ENCODE measurements at places on chromosomes 5 and 9.

GRCh38 chr5:5326115-5326758 is 96.2 kb upstream of the ICE1 start:
- no peak for DNase-seq

DNA sequence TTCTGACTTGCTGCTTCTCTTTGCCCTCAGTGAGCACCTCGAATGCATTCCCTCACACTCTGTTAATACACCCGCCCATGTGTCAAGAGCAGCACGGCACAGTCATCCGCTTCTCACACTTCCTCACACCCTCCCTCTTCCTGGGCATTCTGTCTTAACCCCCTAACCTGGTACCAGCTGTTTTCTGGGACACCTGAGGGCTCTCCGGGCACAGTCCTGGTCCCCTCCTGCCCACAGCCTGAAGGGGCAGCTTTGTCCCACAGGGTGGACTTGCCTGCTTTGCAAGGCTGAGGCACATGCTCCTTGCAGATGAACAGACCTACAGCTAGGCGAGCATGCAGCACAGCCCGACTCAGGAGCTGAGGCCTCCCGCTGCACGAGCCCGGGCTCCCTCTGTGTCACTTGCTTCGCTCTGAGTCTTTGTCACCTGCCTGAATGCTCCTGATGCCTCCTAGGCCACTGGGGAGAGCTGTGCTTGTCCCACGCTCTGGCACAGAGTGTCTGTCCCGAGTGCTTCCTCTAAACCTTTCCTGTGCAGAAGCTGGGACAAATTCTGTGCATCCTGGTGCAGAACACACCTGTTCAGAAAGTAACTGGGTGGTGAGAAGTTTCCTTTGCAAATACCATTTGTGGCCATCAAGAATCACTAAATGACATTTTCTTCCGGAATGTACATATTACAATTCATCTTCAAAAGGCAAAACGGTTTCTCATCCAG is 47.8 kb downstream of the AHRR start:
- no peak for DNase-seq

- peak; percentile 71 for DNase-seq
Observed at GRCh38 chr5:179768326-179769085, 25.3 kb upstream of the LTC4S start.

GRCh38 chr9:126723807-126724172 is 81.0 kb upstream of the ZBTB43 start:
- DNase-seq, result peak; percentile 50

GRCh38 chr9:115234094-115234493 is 116.1 kb upstream of the TNC start:
- DNase-seq, result no peak

GRCh38 chr5:1826235-1826980 is 25.2 kb downstream of the NDUFS6 start:
- DNase-seq, result no peak

- no peak for DNase-seq
Observed at GRCh38 chr5:141705469-141705868, 23.4 kb upstream of the ARAP3 start.

- DNase-seq, result no peak
Observed at GRCh38 chr9:108081112-108081511, 591.5 kb upstream of the KLF4 start.

DNA sequence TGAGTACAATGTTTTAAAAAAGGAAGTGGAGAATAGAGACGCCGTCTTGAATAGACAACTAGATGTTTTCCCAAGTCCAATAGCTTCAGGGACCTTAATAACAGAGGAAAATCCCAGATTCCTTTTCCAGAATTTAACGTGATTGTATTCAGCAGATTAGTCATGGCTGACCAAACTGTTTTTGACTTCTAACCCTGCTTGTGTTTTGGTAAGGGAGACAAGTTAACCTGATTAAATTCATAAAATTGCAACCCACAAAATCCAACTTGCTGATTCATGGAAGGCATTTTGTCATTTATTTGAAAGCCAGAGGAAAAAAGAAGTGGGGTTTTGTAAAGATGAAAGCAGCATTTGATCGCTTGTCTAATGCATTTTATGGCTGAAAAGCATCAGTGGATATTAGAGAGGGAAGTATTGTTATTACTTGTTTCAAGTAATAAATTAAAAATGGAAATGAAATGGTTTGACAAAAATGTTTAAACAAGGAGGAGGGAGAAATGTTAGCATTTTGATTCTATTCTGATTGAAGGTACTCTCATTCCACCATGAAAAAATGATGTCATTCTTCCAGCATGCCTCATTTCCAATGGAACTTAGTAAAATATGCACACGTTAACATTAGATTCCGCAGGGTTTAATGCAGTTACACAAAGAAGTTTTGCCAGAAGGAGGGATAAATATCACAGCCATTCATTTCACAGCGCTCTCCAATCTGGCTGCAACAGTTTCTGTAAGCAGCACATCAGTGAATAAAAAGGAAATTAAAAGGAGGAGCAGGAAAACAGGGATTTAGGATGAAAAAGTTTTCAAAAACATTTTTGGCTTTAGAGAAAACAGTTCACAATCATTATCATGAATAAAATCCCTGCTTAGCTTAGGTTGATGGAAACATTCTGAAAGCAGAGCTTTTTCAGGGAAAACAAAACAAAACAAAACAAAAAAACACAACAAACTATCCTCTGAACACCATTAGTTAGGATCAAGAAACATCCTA is 314.7 kb downstream of the PRR16 start:
- DNase-seq, result no peak

DNA sequence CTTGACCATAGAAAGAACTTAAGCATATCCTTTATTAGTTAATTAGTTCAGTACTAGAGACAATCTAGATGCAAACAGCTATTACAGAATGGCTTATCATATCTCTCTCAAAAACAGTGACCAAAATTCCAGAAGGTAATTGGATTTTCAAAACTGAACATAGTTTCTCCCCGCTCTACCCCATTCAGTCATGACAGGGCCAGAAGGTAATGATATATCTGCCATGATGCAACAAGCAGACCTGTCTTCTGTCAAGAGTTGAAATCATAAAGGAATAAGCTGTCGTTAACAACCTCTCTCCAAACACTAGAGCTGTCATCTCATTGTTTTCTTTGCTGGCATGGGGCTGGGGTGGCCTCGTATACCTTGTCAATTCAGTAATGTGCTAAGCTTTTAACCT is 200.5 kb upstream of the POU5F2 start:
- no peak for DNase-seq

DNA sequence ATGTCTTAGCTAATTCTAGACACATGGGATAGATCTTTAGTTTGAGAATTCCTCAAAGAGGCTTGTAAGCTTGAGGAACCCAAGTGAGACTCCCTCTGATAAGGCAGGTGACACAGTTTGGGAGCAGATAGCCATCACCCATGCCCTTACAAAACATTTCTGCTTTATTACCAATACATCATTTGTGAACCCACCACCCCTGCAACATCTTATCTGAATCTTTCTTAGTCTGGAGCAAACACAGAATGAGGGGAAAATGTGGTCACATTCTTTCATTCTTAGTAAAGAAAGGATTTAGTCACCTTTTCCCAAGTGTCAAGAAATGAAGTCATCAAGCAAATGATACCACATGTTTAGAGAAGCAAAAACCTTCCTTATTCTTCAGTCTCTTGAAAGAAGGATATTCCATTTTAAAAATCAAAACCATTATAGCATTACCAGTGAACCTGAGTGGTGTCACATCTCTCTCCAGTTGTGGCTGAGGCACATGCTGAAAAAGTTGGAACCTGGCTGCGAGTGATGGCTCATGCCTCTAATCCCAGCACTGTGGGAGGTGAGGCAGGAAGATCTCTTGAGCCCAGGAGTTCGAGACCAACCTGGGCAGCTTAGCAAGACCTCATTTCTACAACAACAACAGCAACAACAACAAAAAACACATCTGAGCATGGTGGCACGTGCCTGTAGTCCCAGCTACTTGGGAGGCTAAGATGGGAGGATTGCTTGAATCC is 65.9 kb downstream of the PRKACG start:
- DNase-seq, result no peak

GRCh38 chr9:137745541-137745991 is 126.8 kb downstream of the EHMT1 start:
- no peak for DNase-seq

GRCh38 chr9:38718148-38718547 is 1.8 kb downstream of the FAM240B start:
- DNase-seq, result no peak

DNA sequence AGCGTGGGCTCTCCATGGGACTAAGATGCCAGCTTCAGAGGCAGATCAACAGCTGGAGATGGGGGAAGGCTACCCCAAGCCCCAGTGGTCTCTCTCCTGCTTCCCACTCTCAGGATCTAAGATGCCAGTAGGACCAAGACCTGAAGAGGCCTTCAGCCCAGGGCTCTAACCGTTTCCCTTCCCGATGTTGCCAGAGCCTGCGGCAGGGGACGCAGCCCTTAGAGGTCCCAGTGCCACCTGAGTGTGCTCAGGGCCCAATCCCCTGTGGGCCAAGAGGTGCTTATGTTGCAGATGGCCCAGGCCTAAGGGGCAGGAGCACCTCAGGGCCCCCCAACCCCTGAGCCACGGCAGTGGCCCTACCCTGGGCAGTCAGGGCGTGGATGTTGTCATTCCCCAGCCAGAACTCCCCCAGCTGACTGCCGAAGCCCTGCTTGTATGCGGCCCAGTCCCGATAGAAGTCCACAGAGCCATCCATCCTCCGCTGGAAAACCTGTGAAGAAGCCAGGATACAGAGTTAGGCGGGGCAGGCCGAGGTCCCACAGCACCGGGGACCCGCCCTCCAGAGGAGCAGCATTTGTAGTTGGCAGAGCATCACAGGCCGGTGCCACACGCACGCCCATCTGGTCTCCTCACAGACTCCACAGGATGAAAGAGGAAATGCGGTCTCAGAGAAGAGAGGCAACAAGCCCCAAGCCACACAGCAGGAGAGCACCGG is 5.4 kb downstream of the FCN1 start:
- peak; percentile 57 for DNase-seq

GRCh38 chr5:109690242-109690974 is 681 bp downstream of the MAN2A1 start:
- peak; percentile 38 for DNase-seq

DNA sequence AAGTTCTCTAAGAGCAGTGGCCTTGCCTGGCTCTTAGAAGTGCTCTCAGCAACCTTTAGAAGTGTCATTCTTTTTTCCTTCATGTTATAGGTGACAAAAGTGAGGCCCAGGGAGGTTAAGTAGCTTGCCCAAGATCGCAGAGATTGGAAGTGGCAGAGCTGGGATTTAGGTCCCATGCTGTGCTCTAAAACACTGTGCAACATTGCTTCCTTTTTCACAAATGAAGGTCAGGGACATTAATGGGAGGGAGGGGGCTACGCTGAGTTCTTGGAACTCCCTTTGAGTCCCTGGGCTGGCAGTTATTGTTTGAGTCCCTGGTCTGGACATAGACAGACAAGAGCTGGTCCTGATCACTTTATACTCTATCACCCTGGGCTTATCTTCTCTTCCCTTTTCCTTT is 45.3 kb downstream of the PAM start:
- no peak for DNase-seq

DNA sequence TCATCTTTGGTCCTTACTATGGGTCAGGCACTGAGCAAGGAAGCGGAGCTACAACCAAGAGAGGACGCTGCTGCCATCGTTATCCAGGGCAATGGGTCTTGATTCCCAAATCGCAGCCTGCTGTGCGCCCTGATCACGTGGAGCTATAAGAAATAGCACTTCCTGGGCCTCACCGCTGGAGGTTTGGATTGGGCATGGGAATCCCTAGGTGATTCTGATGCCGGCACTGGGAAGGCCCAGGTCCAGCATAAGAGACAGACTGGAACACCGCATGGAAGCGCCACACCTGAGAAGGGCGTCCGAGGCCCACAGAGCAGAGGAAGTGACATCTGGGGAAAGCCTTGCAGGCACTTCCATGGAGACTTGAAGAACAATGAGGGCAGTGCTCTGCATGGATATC is 3.0 kb downstream of the IL17B start:
- DNase-seq, result no peak

DNA sequence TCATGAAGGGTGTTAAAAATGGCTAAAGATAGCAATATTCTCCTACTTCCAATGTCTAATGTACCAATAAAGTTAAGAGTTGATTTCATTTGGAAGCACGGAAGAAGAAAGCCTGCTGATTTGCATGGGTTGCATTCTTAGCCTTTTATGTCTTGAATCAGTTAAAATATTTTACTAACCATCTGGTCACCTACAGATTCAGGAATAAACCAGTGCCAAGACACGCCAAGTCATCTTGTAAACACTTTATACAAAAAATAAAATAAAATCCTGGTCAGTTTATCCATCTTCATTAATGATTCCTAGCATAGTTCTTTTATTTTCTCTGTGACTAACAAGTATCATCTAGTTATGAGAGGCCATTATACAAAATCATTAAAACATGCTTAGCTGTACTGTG is 1031.6 kb upstream of the WWC1 start:
- no peak for DNase-seq
